ENCODE measurements at places on chromosomes 1 and 21.

GRCh38 chr1:39173119-39173994, 31.1 kb upstream of the MACF1 start:
- no peak for DNase-seq

GRCh38 chr21:42572906-42573495, 59.3 kb downstream of the SLC37A1 start:
- DNase-seq: no peak

DNA sequence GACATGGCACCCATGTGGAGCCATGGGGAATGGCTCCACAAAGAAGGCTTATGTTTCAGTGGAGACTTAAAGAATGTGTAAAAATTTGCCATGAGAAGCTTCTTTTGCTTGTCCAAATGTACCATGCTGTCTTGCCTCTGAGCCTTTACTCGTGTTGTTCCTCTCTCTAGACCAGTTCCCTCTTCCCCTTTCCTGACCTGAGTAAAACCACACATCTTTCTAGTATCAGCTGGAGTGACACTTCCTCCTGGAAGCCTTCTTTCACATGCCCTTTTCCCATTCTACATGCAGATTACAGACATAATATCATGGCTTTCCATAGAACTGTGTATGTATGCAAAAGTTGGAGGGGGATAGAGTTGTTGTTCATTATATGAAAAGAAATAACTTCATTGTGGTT, 13.6 kb upstream of the GPX7 start:
- DNase-seq: no peak

GRCh38 chr1:226656601-226657277, 82.3 kb downstream of the ITPKB start:
- no peak for DNase-seq

DNA sequence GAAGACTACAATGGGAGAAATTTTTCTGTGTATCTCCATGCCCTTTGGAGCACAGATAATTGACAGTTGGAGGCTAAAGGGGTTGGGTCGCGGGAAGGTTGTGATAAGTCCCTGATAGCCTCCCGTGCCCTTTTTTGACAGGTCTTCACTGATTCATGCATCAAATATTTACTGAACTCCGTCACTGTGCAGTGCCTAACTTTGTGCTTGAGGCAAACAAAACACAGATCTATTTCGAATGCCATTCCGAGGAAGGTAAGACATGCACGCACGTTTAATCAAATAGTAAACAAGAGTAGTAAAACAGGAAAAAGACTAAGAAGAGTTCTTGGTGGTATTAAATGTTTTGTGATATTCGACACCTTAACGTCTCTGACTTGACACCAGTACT, 494 bp upstream of the PIP5K1A start:
- DNase-seq: no peak
